Brain (organoid and tissue), 16 donors: ENCODE measurements at places on chromosomes 6 and 20. TPM values are rescaled to one million over a fixed set of nuclear protein-coding genes. Genes with fewer than 3 reads are reported as not detected.

The OGFR gene
- polyA plus RNA-seq, result 37.0 TPM

The TRIM15 gene
- polyA plus RNA-seq, result not detected

The TFAP2A gene
- 18.1 TPM for polyA plus RNA-seq

The FOXA2 gene
- polyA plus RNA-seq, result 131 TPM

The DYNLRB1 gene
- 1,097 TPM for polyA plus RNA-seq

The C6orf132 gene
- polyA plus RNA-seq, result 0.34 TPM

The NKAPL gene
- 1.1 TPM for polyA plus RNA-seq

The BCAS1 gene
- polyA plus RNA-seq, result 102 TPM

The CD40 gene
- 3.3 TPM for polyA plus RNA-seq

The RAB44 gene
- not detected for polyA plus RNA-seq

The GPLD1 gene
- 0.80 TPM for polyA plus RNA-seq

The TULP1 gene
- polyA plus RNA-seq, result not detected

The B3GALT4 gene
- polyA plus RNA-seq, result 13.7 TPM

The ARMC2 gene
- 6.0 TPM for polyA plus RNA-seq

The HTR1B gene
- 0.48 TPM for polyA plus RNA-seq

The GRM4 gene
- 0.92 TPM for polyA plus RNA-seq

The SMPD2 gene
- 20.0 TPM for polyA plus RNA-seq

The GINS1 gene
- 10.2 TPM for polyA plus RNA-seq

The C20orf202 gene
- polyA plus RNA-seq, result 0.27 TPM

The WFDC12 gene
- not detected for polyA plus RNA-seq

The TAB2 gene
- 33.5 TPM for polyA plus RNA-seq

The ADGB gene
- not detected for polyA plus RNA-seq

The HLA-DOA gene
- 1.4 TPM for polyA plus RNA-seq

The ENPP1 gene
- 0.36 TPM for polyA plus RNA-seq

The SLC29A1 gene
- polyA plus RNA-seq, result 35.6 TPM

The TOMM6 gene
- 218 TPM for polyA plus RNA-seq

The MATN4 gene
- 0.20 TPM for polyA plus RNA-seq

The SLC32A1 gene
- 0.95 TPM for polyA plus RNA-seq

The C20orf96 gene
- polyA plus RNA-seq, result 17.3 TPM

The ZNF311 gene
- polyA plus RNA-seq, result not detected

The SNX9 gene
- 15.9 TPM for polyA plus RNA-seq

The SAMD3 gene
- not detected for polyA plus RNA-seq

The OLIG3 gene
- not detected for polyA plus RNA-seq

The TMEM217 gene
- polyA plus RNA-seq, result 1.1 TPM

The ADGRF5 gene
- polyA plus RNA-seq, result 10.8 TPM

The BANF2 gene
- not detected for polyA plus RNA-seq

The TRAPPC3L gene
- polyA plus RNA-seq, result not detected

The ENPP3 gene
- 0.22 TPM for polyA plus RNA-seq

The GHRH gene
- not detected for polyA plus RNA-seq

The EBF4 gene
- 20.4 TPM for polyA plus RNA-seq

The HSPA1L gene
- 7.6 TPM for polyA plus RNA-seq

The CCDC167 gene
- 233 TPM for polyA plus RNA-seq

The KCNK15 gene
- 0.12 TPM for polyA plus RNA-seq

The PLN gene
- 27.6 TPM for polyA plus RNA-seq

The SLC12A5 gene
- 66.5 TPM for polyA plus RNA-seq

The COL21A1 gene
- 1.0 TPM for polyA plus RNA-seq

The TXLNB gene
- polyA plus RNA-seq, result 1.8 TPM

The ID4 gene
- polyA plus RNA-seq, result 99.6 TPM

The ZNF831 gene
- polyA plus RNA-seq, result 0.07 TPM

The XKR7 gene
- polyA plus RNA-seq, result 16.0 TPM

The GRM1 gene
- polyA plus RNA-seq, result 0.44 TPM

The FAM162B gene
- polyA plus RNA-seq, result 1.8 TPM

The LKAAEAR1 gene
- 0.97 TPM for polyA plus RNA-seq

The FAXC gene
- 25.0 TPM for polyA plus RNA-seq
